ENCODE measurements at places on chromosomes 2 and 18.

DNA sequence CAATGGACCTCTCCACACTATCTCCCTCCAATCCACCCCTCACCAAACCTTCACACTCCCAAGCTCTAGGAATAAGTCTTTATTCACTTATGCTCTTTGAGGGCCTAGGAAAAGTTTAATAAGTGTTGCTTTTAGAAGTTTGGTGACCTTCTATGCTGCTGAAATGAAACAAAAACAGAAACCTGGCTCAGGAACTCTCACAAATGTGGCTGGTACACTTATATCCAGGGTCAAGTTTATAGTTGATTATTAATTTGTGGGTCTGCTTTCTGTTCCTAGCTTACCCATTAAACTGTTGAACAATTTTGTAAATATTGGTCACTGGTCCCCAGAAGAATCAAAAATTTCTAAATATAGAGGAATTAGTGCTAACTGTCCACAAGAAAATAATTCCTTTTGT lies 14.2 kb upstream of the ANKRD44 start:
- no peak for DNase-seq

DNA sequence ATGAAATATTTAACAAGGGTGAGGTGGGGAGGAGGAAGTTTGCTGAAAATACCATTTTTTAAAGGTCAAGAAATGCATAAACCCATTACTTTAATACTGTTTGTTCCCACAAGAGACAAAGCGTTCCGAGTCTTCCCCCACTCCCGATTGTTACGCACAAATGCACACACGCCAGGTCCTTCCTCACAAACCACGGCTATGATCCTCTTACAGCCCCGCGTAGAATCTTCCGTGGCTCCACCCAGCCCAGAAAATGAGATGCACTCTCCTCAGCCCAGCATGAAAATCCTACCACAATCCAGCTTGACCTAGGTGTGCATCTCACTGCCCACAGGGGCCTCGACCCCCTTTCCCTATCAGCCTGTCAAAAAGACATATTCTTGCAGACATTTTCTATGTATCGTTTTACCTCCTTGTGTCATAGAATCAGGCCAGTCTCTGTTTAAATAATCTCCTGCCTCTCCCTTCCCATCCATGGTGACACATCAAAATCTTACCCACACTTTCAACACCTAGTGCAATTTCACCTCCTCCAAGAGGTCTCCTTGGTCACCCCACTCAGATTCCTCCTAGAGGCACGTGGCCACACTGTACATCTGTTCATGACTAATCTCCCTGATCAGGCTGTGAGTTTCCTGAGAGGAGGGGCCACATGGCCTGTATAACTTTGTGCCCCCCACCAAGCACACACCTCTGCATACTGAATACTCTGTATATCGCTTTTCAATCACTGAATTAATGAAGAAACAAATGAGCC lies 491.0 kb upstream of the KLHL29 start:
- no peak for DNase-seq

DNA sequence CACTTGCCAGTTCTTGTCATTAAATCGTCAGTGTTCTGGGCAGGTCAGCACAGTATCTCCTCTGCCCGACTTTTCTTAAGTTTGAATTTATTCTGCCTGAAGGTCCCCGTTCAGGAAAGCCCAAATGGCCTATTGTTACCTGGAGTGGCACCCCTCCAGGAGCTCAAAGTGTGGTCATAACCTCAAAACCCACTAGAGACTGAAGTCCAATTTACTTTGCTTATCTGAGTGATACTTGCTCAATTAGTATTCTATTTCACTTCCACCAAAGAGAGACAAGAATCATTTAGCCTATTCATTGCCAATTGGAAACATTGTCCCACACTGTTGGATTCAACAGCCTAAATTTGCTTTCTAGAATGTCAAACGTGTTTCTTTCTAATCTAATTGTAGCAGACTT lies 375.3 kb downstream of the LNPK start:
- DNase-seq = no peak

- no peak for DNase-seq
Measured at GRCh38 chr2:219648176-219648575, 20.7 kb downstream of the SLC4A3 start.

- no peak for DNase-seq
Measured at GRCh38 chr2:191311-192190, 72.3 kb downstream of the SH3YL1 start.

DNA sequence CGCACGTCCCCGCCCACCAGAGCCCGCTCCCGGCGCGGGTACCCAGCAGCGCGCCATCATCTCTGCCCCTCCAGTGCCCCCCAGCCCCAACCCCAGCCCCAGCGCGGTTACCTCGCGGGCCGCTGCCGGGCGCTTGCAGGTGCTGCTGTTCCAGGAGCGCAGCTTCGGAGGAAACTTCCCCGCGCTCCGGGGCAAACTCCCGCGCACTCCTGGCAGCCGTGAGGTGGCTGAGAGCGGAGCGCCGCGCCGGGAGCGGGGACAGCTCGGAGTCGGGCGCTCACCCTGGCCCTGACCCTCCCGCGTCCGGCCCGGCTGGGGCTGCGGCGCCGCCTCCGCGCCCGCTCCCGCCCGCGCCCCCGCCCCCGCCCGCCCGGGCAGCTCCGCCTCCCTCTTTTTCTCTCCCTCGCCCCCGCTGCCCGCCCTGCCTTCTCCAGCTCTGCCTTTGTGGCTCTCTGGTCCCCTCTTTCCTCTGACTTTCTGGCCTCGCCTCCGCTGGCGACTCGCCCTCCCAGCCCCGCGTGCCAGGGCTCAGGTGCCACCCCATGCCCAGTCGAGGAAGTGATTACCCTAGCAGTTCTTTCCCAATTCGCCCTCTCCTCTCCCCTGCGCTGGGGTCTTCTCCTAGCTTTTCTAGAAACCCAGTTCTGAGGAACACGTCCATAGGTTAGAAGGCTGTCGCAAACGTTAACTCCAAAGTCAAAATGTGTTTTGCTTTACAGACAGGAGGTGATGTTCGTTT lies at the start of gene CHST9:
Gene CHST9, minus strand, starts transcription at position 284 of the 739 bp plus-strand sequence. CDS start 42,499 bp downstream, outside the sequence.
- peak; percentile 42 for DNase-seq

DNA sequence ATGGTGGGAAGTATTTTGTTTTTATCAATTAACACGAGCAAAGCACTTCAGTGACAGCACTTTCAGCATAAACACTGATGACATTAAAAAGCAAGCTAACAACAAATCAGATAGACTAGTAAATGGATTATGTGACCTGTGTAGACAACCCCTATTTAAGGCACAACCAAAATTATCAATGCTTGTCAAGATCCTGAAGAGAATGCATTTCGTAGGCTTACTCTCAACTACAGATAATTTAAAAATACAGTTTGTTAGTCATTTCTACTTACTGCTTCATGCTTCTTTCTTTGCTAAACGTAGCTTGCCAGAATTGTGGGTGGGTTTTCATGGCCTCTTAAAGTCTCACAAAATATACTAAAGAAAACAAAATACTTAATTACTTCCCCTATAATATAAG lies 3.4 kb downstream of the CSRNP3 start:
- no peak for DNase-seq

DNA sequence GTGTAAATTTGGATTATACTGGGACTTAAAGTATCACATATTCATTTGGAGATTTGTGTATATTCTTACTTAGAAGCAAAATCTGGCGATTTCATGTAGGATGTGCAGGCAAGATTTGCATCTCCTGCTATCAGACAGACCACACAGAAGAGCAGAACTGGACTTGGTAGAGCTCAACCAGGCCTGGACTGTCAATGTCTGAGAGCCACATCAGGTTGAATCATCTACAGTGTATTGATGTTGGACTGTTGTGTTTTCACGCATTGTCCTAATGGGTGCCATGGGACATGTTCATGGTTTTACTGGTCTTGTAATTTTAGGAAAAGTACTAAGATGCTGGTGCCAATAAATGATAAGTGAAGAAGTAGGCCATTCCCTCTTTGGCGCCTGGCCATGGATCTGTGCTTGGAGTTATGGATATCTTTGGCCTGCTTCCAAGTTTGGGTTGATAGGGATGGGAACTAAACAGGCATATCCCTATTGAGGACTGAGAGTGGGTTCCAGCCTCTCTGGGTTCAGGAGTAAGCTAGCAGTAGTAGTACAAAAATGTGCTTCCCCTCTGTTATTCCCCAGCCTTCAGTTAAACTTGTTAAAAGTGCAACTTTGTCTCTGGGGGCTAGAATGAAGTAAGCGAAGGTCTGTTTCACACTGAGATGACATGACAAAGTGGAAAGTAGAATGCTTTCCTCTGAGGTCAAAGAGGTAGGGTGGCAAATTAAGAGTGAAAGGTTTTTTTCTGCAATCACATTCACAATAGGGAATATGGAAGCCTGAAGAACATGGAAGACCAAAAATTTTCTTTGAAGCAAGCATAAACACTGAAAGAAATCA lies 49.2 kb upstream of the NEMP2 start:
- DNase-seq = no peak

- no peak for DNase-seq
Measured at GRCh38 chr2:232480201-232481190, 7.1 kb downstream of the ECEL1 start.

- DNase-seq = no peak
Measured at GRCh38 chr2:44951124-44951523, 9.6 kb downstream of the SIX3 start.

GRCh38 chr2:74767618-74768017 lies 66.3 kb upstream of the HK2 start:
- DNase-seq = no peak

DNA sequence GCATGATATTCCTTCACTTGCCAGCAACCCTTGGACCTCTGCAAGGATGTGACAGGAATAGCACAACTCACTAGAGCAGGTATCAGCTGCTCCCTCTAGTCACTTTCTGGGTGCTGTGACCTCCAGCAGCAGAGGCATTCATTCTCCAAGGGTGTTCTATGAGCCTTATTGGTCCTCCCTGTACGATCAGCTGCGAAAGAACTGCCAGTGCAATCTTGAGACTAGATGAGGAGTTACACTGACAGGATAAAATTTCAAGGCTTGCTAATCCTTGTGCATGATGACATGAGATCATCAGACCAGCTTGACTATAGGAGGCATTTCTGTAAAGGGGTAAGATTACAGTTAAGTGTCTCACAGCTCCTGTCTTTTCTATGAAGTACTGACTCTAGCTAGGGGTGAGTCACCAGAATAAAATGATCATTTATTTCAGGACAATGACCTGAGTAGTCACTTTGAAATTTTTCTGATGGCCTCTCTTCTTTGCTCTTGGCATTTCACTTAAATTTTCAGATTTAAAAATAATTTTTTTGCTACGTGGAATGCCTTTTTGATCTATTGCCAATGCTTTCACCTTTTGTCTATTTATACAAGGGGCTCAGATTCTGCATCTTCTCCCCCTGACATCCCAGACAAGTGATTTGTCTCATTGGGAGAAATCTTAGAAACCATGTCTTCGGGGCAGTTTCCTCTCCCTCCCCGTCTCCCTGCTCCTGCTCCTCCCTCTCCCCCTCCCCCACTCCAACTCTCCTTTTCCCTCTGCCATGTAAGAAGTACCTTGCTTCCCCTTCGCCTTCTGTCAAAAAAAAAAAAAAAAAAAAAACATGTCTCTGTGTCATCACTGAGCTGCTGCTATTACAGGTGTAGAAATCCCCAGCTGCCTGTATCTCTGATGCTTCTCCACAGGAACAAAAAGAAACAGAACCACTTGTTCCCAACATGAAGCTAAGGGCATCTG lies 49.2 kb upstream of the FRZB start:
- no peak for DNase-seq

- no peak for DNase-seq
Measured at GRCh38 chr2:57876313-57876712, 170.3 kb upstream of the VRK2 start.

- DNase-seq = no peak
Measured at GRCh38 chr2:34188464-34189303, 589.6 kb upstream of the FAM98A start.

DNA sequence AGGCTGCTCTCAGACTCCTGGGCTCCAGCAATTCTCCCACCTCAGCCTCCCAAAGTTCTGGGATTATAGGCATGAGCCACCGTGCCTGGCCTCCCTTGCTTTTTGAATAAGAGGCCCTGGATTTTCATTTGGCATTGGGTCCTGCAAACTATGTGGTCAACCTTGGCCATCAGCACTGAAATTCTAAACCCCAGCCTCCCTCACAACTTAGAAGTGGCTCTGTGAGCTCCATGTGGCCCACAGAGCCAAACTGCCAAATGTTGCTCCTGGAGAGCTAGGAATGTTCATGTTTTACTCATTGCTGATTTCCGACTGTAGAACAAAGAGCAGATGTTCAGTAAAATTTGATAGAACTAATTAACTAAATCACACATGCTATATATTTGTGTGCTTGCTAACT lies 210.6 kb upstream of the AGAP1 start:
- no peak for DNase-seq

DNA sequence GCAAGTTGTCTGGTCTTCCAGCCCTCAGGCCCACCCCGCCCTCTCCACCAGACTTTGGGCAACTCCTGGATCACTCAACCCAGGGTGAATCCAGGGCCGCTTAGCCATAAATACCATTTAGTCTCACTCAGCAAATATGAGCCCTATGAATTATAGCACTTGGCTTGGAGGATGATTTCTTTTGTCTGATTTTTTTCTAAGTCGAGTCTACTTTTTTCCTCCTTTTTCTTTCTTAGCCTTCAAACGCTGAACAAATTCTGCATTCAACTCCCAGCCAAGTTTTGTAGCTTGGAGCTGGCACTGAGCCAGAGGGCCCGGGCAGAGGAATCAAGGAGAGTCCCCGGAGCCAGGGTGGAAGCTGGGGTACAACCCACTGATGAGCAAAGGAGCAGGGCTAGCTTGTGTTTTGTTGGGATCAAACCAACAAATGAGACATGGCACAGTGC lies 48.7 kb downstream of the SERTAD2 start:
- DNase-seq = no peak

DNA sequence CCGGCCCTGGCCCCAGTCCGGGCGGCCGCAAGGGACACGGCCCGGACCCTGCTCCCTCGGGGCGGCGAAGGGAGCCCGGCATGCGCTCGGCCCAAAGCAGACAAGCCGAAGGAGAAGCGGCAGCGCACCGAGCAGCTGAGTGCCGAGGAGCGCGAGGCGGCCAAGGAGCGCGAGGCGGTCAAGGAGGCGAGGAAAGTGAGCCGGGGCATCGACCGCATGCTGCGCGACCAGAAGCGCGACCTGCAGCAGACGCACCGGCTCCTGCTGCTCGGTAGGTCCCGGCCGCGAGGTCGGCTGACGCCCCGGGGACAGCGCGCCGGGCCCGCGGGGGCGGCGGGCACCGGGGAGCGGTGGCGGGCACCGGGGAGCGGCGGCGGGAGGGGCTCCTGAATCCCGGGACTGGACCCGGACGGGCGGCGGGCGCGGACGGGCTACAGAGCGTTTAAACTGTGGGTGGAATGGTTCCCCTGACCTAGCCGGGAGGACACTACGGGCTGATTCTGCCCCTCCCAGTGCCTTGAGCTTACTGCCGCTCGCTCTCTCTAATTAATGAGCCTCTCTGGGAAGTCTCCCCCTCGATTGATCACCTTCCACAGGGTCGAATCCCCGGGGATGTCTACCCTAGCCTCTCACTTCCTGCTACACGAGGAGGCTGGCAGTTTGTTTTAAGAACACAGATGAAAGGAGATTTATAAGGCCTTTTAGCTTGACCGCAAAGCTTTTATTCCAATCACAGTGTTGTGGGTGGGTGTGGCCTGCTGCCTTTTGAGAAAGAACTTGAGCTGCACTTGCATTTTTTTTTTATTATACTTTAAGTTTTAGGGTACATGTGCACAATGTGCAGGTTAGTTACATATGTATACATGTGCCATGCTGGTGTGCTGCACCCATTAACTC lies 853 bp downstream of the GNAL start:
- peak; percentile 67 for DNase-seq

GRCh38 chr2:120301284-120301683 lies 44.7 kb upstream of the INHBB start:
- DNase-seq = no peak

- no peak for DNase-seq
Measured at GRCh38 chr18:64287926-64288325, 139.0 kb upstream of the LINC00305 start.

GRCh38 chr2:15133461-15133860 lies 427.7 kb downstream of the NBAS start:
- DNase-seq = no peak

Data from HuH-7 (cell line).